Renal pelvis (tissue), 12 donors: ENCODE measurements at places on chromosomes 2 and 18.

DNA sequence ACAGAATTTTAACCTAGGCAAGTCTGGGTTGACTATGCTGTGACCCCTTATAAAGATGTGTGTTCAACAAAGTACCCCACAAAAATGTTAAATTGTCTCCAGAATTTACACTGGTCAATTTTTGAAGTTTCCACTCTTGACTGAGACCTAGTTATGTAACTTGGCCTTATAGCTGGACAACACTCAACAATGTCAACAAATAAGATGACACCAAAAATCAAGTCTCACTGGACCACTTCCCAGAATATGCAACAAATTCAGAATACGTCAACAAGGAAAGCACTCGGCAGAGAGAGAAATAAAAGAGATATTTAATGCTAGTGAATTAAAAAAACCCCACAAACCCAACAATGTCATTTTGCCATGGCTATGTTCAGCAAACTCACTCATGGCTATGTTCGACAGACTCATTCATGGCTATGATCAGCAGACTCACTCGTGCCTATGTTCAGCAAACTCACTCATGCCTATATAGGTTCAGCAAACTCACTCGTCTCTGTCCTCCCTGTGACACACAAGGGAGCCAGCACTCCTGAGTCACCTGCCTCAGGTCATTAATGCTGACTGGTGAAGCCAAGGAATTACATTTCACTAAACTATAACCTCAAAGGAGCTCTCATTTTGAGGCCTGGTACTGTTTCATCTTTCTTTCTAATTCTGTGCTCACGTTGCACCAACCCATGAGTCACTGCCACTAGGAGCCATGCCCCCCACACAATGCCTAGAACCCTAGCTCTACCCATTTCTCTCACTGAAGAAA is 72.7 kb downstream of the PTPN2 start:
- DNase-seq, result no peak

- DNase-seq, result no peak
Observed at GRCh38 chr2:106108351-106108750, 85.8 kb downstream of the UXS1 start.

- no peak for DNase-seq
Observed at GRCh38 chr2:102337012-102337411, 18.6 kb upstream of the IL18R1 start.

DNA sequence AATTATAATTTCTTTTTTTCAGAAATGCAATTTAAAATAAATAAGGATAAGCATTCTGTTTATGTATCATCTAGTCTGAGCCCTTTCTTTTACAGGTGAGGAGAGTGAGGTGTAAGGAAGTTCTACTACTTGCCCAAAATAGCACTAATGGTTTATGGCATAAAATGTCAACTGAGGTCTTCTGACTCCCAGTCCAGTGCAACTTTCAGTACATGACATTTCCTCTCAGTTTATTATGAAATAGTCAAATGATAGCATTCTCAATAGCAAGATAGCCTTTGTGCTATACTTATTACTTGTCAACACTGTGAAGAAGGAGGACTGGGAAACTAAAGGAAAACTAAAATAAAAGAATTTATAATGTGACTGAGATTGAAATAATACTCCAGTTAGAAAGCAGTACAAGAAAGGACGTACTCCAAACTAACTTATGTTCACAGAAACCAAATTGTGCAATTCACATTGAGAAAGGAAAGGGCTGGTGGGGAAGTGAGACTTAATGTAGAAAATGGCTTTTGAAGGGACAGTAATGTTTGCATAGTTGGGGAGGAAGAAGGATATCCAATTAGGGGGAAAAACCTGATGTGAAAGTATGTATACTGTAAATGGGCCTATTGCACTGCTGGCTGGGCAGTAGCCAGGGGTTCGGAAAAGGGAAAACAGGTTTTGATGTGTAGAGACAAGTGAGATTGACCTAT is 166.7 kb upstream of the ZEB2 start:
- DNase-seq, result no peak

GRCh38 chr2:28631514-28632206 is 120.0 kb upstream of the PPP1CB start:
- DNase-seq, result no peak

GRCh38 chr2:98379311-98380202 is 33.3 kb downstream of the CNGA3 start:
- no peak for DNase-seq

GRCh38 chr2:107688135-107688534 is 138.6 kb upstream of the RGPD4 start:
- no peak for DNase-seq

DNA sequence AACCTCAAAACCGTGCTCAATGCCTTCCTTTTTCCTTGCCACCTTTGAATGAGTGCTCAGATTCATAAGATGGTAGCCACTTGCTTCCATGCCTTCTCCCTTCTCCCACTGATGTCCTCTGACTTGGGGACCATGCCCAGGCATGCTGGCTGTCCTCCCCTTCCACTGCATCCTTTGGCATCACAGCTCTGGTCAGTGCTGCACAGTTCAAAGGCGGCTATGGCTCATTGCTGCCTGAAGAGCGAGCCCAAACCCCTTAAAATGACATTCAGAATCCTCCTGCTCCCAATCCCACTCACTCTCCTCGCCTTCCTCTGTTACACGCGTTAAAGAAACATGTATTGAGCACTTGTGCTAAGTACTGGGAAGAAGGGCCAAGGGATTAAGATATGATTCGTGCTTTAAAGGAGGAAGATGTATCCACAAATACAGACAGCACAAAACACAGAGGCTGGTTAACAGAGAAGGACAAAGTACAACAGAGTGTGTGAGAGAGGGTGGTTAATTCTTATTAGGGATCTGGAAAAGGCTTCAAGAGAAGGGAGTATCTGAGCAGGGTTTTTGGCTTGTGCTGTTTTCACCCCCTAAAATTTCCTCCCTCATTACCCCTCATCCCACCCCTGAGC is 81.8 kb downstream of the CERKL start:
- DNase-seq, result no peak

- DNase-seq, result no peak
Observed at GRCh38 chr2:3409627-3410170, 30.2 kb downstream of the TRAPPC12 start.

GRCh38 chr2:84283506-84283905 is 175.6 kb downstream of the SUCLG1 start:
- DNase-seq, result peak; percentile 12

GRCh38 chr2:146228466-146229058 is 1616.3 kb upstream of the ACVR2A start:
- DNase-seq, result peak; percentile 14

GRCh38 chr2:128420131-128420530 is 101.5 kb upstream of the HS6ST1 start:
- no peak for DNase-seq

- no peak for DNase-seq
Observed at GRCh38 chr2:96393989-96394761, 58.6 kb downstream of the NCAPH start.

GRCh38 chr2:62197011-62197924 is 1.4 kb downstream of the B3GNT2 start:
- no peak for DNase-seq
